ENCODE measurements at places on chromosomes 13 and 19.

DNA sequence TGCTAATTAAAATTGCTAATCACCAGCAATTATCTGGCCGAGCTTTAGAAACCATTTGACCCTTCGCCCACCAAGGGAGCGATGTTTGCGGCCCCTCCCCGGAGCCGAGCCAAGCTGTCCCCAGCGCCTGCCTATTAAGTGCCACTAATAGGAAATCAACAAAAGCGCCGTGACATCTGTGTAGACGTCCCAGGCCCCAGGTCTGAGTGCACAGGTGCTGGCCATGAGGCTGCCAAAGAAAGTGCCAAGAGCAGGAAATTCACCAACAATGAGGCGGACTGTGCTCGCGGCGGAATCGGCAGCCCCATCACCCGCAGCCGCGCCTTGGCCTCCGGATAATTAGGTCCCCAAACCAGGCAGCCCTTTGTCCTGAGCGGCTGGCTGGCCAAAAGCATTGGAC lies 44.5 kb upstream of the SPACA7 start:
- no peak for DNase-seq

DNA sequence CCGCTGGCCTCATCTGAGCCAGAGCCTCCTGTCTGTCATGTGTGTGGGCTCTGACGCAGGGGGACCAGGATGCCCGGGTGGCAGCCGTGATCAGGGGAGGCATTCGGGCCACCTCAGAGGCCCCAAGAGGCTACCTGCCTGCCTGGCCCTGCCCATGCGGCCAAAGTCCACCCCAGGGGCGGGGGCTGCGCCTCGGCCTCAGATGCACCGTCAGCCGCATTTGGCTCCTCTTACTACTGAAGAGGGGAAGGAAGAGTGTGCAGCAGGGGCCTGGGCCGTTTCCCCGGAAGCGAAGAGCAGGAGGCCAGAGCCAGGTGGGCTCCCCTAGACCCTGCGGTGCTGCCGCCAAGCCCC lies 34.0 kb downstream of the C13orf46 start:
- DNase-seq = no peak

DNA sequence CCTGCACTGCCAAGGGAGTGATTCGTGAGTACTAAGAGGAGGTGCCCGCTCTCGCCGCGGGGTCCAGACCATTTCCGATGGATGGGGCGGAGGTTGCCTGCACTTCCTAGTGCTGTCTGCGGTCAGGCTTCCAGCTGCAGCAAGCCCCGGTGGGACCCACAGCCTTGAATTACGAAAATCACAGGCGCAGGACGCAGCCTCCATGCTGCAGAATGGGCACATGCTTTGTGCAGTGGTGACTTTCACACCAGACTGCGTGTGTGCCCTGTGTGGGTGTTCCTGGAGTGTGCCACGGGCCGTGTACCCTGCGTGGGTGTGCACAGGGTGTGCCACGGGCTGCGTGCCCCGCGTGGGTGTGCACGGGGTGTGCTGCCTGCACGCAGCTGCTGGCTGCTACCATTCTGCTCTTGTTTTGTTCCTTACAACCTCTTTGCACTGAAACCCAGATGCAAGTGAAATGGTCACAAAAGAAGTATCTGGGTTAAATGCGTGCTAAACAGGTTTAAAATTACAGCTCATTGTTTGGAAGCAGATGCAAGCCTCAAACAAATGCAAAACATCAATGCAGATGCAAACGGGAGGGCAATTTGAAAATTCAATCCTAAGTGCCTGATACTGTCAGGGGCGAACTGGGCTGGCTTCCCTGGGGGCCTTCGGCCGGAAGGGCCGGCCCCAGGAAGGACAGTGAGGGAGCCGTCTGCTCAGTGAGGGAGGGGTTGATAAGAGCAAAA lies 221.2 kb upstream of the SOX1 start:
- no peak for DNase-seq

- DNase-seq = no peak
These were observed 24.5 kb downstream of the CEACAM16 start for GRCh38 chr19:44723299-44723951.

GRCh38 chr19:19460258-19460731 lies 54.8 kb downstream of the GATAD2A start:
- DNase-seq = no peak

GRCh38 chr19:1315470-1316166 lies 29.9 kb downstream of the EFNA2 start:
- DNase-seq = peak; percentile 48

GRCh38 chr19:34186205-34186604 lies 13.9 kb downstream of the LSM14A start:
- no peak for DNase-seq

GRCh38 chr13:44906713-44907112 lies 82.6 kb downstream of the NUFIP1 start:
- DNase-seq = peak; percentile 68

DNA sequence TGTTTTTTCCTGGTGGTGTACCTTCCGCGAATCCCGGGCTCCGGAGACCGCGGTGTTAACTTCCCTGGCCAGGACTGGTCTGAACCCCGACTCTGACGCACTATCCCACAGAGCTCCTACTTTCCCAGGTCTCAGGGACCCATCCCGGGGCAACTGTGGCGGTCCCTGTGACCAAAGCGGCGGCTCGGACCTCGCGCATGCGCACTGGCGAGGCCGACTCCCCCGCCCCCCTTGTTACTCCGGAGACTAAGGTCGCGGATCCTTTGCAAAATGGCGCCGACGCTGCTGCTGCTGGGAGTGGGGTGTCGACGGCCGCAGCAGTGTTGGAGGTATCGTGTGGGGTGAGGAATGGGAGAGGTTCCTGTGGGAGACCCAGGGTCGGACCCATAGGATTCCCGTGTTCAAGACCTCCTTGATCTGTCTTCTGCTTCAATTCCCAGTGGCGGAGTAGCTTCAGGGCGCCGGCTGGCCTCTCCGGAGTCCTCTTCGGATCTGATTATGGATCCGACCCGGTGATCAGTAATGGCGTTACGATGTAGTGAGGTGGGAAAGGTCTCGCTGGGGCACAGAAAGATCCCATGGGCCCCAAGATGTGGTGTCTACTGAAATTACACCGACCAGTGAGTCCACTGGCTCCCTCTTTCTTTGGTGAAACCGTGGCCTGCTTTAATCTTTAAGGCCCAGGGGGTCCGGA lies 66.6 kb upstream of the ZNF527 start:
- DNase-seq = no peak

- no peak for DNase-seq
These were observed 13.2 kb upstream of the CYP4F22 start for GRCh38 chr19:15495151-15495550.

- DNase-seq = no peak
These were observed 2.8 kb downstream of the WTIP start for GRCh38 chr19:34484328-34484727.

- DNase-seq = peak; percentile 1
These were observed 864.3 kb downstream of the SLITRK6 start for GRCh38 chr13:84934911-84935310.

GRCh38 chr19:46746281-46747057 lies at the start of gene STRN4:
TSS of gene STRN4 (minus strand) at chr19:46746450. CDS start at chr19:46746430, 20 bp downstream.
- no peak for DNase-seq

DNA sequence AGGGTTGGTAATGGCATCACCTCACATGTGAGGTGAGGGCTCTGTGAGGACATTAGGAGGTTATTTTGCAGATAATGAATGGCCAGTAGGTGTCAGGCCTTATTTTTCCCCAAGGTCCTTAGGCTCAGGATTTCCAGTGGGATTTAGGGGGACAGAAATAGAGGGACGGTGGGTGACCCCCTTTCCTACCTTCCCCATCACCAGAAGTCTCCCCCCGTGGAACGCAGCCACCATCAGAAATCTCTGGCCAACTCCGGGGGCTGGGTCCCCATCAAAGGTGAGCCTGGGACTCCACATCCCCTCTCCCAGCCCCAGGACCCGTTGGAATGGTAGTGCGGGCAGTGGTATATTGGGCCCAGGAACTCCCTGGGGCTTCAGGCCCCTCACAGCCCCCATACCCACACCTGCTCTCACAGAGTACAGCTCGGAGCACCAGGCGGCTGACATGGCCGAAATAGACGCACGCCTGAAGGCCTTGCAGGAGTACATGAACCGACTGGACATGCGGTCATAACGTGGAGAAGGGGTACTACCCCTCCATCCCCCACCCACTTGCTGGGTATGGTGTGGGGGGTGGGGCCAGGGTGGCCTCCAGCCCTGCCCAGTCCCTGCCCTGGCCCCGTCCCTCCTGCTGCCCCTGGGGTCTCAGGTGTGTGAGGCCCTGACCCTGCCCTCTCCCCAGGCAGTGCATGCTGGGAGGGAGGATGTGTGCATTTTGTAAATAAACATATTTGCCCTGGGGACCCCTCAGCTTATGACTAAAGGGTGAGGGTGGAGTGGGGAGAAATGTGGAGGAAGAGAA lies 4.8 kb downstream of the PGLYRP1 start:
- no peak for DNase-seq

DNA sequence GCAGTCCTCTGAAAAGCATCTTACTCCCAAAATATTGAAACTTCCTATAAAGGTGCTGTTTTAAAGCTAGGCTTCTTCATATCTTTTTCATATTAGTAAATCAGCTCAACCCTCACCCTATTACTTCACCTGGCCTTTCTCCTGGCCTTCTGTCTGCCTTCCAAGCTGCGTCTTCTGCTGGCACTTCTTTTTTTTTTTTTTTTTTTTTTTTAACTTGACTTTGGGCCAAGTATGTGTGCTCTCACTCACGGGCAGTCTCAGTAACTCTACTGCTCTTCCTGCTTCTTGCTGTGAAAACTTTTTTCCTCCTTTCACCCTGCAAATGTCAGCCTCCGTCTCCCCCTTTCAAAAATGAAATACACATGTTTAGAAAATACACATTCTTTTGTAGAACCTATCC lies 41.2 kb upstream of the KCTD4 start:
- DNase-seq = peak; percentile 65

DNA sequence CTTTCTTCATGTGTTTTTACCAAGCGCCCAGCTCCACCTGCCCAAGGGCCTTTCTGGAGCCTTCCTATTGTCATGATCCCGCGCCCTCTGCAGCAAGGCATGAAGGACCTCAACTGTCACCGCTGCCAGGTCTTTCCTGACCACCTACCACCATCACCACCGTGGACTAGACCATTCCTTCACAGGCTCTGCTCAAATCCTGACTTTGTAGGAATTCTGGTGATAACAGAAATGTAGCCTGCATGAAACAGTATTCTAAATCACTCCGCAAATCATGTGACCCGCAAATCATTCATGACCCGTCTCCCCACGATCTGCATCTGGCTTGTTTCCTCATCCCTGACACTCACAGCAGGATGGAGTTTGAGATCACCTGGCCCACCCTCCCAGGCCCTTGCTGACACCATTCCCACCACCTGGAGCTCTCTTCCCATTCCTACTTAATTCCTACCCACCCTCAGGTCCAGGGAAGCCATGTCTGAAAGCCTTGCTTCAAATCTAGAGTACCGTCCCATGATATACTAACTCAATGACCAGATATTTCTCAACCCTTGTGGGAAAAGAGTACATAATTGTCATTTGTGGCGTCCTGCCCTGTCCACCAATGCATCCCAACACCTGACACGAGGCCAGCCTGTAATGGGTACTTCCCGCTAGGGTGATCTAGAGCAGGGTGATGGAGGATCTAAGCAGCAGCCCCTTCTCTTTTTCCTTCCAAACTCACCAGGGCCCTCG lies 1.3 kb downstream of the UBE2S start:
- DNase-seq = no peak

Data from fibroblast of pulmonary artery (primary cell).